Liver (tissue), 10 donors: ENCODE measurements at places on chromosomes 2 and 18. TPM values are rescaled to one million over a fixed set of nuclear protein-coding genes. Genes with fewer than 3 reads are reported as not detected.

DNA sequence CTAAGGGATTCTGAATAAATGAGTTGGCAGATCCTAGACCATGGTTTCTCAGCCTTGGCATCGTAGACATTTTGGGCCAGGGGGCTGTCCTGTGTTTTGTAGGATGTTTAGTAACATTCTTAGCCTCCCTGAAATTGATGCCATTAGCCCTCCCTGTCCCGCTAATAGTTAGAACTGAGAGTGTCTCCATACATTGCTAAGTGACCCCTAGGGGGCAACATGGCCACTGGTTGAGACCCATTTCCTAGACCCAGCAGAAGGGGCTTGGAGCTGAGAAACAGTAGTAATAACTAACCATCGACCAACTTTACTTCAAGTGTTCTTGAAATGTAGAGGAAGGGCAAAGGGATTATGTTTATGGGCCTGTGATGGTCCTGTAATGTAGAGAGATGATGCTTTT is 40.8 kb downstream of the KCMF1 start:
- DNase-seq = no peak

ERFE gene
- not detected for total RNA-seq

EVX2 gene
- not detected for total RNA-seq

EML6 gene
- total RNA-seq = 1.7 TPM

DTNA gene
- 1.6 TPM for total RNA-seq
